Renal pelvis (tissue), 12 donors: ENCODE measurements at places on chromosomes 5 and 9. TPM values are rescaled to one million over a fixed set of nuclear protein-coding genes. Genes with fewer than 3 reads are reported as not detected.
A peak's percentile ranks its signal among the peaks of the same experiment; 100 is the strongest.

SHOC1 gene
- polyA plus RNA-seq: 0.61 TPM

SLC35D2 gene
- polyA plus RNA-seq: 37.2 TPM

PDLIM4 gene
- 16.3 TPM for polyA plus RNA-seq

SPATA31C1 gene
- 0.62 TPM for polyA plus RNA-seq

DNA sequence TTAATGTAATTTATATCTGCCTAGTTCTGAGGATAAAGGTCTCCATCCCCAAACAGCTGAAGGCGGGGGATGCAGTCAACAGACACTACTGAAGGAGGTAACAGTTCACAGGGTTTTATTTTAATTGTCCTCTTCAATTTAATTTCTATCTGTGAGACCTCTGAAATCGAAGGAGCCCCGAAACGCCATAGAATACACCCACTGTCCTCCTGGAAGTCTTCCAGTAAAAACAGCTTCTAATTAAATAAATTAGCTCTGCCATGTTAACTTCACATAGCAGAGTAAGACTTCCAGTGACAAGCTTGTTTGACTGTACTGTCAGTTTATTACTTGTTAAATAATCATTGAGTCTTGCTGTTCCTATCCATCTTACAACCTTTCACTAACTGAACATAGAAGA lies 193.5 kb downstream of the SEC61B start:
- peak; percentile 29 for DNase-seq

DNA sequence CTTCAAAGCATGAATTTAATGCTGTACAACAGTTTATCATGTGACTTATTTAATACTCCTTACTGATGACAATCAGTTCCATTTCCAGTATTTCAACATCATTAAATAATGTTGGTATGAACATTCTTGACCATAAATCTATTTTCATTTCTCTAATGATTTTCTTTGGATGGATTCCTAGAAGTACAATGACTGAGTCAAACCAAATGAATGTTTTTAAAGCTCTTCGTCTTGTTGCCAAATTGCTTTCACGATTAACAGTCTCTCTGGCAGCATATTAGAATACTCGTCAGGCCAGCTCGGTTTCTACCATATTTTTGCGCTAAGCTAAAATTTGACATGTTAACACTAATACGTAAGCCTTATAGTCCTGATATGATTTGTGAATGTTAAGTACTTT lies 197.0 kb downstream of the TRPM3 start:
- peak; percentile 38 for DNase-seq
